ENCODE measurements at places on chromosomes 2 and 18. TPM values are rescaled to one million over a fixed set of nuclear protein-coding genes. Genes with fewer than 3 reads are reported as not detected.

- H3K4me3 ChIP-seq: no peak overlapping the region
- no peaks in the 10 kb centered on the region for H3K27me3 ChIP-seq
- no peaks in the 10 kb centered on the region for H3K4me1 ChIP-seq
- no peak overlapping the region for H3K27ac ChIP-seq
- H3K36me3 ChIP-seq: peaks cover 20% of the 10 kb centered on the region
Measured at GRCh38 chr2:240728827-240729226, 37.2 kb downstream of the AQP12A start.

GRCh38 chr2:150101947-150102346 is 385.5 kb downstream of the RND3 start:
- H3K36me3 ChIP-seq: peaks cover 9% of the 10 kb centered on the region
- H3K4me1 ChIP-seq: no peaks in the 10 kb centered on the region
- DNase-seq: no peak
- no peak overlapping the region for H3K4me3 ChIP-seq
- H3K27me3 ChIP-seq: no peaks in the 10 kb centered on the region

GRCh38 chr2:64846177-64846576 is 143.0 kb upstream of the SLC1A4 start:
- no peak overlapping the region for H3K27ac ChIP-seq
- H3K4me1 ChIP-seq: peaks cover 7% of the 10 kb centered on the region
- DNase-seq: no peak
- H3K36me3 ChIP-seq: no peaks in the 10 kb centered on the region
- H3K4me3 ChIP-seq: no peak overlapping the region

DNA sequence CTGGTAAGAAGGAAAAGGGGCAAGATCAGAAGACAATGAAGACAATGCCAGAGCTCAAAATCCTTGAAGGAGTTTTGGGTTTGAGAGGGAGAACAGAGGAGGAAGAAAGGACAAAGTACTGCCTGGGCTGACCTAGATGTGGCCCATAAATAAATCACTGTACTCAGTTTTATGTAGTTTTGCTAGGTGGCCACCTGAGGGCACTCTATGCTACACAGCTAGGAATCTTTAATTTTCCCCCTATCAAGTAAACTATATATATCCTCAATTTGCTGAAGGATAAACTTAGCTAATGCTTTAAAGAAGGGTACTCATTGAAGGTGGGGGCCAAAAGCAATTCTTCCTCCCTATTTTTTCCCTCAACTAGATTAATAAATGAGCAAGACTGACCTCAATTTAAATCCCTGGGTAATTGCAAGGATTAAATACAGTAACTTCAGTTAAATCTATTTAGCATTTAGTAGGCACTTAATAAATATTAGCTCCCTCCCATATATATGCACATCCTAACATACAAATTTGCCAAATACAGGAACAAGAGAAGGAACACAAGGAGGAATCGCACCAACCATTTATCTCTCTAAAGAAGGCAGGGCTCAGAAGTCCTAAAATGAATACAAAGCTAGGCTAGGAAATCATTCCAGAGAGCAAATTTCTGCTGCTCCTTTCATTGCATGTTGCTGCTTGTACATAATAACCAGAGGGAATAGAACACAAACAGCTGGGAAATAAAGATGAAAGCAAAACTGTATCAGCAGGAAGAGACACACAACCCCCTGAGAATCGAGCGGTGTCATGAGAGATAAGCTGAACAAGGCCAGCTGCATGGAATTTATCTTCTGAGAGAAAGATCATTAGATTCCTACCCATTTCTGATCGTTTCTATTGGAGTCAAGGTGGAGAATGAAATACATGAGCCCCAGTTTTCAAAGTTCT is 540.1 kb downstream of the NRXN1 start:
- H3K4me1 ChIP-seq: peaks cover 14% of the 10 kb centered on the region
- H3K36me3 ChIP-seq: no peaks in the 10 kb centered on the region
- no peak overlapping the region for H3K27ac ChIP-seq
- no peak overlapping the region for H3K4me3 ChIP-seq

DNA sequence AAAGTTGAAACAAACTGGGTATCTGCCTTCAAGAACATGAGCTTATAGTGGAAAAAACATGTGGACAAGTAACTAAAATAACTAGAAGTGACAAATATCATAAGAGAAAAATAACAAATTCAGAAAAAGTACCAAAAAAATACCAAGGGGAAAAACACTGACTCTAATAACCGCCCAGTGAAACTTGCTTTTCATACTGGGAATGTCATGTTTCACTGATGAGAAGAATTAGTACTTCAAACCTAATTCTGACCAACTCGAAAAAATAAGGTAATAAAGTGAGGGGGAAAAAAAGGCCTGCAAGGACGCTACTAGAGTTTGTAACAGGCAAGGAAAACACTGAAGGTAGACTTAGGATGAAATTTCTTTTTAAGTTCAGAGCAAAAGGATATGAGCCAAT is 83.6 kb downstream of the RTTN start:
- H3K4me3 ChIP-seq: no peak overlapping the region
- no peaks in the 10 kb centered on the region for H3K36me3 ChIP-seq
- no peaks in the 10 kb centered on the region for H3K27me3 ChIP-seq
- no peak for DNase-seq
- H3K27ac ChIP-seq: no peak overlapping the region

- no peaks in the 10 kb centered on the region for H3K36me3 ChIP-seq
- H3K4me1 ChIP-seq: peaks cover 15% of the 10 kb centered on the region
- H3K4me3 ChIP-seq: no peak overlapping the region
Measured at GRCh38 chr2:23423062-23423872, 38.3 kb downstream of the KLHL29 start.

The CCDC85A gene
- 0.22 TPM for total RNA-seq

All from WTC11 (cell line).